ENCODE measurements at places on chromosomes 16 and 17.

DNA sequence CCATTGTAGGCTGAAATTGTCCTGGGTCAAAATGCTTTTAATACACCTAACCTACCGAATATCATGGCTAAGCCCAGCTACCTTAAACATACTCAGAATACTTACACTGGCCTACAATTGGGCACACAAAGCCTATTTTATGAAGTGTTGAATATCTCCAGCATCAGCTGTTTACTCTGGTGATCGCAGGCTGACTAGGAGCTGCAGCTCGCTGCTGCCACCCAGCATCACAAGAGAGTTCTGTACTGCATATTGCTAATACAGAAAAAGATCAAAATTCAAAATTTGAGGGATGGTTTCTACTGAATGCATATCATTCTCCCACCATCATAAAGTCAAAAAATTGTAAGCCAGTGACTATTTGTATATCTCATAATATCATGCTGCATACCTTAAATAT lies 55.3 kb downstream of the ULK2 start:
- peak; percentile 16 for DNase-seq

- DNase-seq: no peak
These were observed 196.3 kb downstream of the IRF8 start for GRCh38 chr16:86095131-86095752.

DNA sequence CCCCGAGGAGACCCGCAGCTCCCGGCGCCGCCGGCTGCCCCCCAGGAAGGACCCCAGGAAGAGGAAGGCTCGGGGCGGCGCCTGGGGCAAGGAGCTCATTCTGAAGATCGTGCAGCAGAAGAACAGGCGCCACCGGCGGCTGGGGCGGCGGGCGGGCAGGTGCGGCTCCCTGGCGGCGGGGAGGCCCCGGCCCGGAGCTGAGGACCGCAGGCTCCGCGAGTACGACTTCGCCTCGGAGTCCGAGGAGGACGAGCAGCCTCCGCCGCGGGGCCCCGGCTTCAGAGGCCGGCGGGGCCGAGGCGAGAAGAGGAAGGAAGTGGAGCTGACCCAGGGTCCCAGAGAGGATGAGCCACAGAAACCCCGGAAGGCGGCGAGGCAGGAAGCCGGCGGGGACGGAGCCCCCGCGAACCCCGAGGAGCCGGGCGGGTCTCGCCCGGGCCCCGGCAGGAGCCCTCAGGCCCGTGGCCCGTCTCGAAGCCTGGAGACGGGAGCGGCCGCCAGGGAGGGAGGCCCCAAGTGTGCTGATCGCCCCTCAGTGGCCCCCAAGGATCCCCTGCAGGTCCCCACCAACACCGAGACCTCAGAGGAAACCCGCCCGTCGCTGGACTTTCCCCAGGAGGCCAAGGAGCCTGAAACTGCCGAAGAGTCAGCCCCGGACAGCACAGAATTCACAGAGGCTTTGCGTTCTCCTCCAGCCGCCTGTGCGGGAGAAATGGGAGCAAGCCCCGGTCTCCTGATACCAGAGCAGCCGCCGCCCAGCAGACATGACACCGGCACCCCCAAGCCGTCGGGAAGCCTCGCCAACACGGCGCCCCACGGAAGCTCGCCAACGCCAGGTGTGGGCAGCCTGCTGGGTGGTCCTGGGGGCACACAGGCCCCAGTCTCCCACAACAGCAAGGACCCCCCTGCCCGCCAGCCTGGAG lies 22.3 kb upstream of the ZFPM1 start:
- DNase-seq: peak; percentile 58

- no peak for DNase-seq
These were observed 10.8 kb downstream of the IGFBP4 start for GRCh38 chr17:40453881-40454612.

DNA sequence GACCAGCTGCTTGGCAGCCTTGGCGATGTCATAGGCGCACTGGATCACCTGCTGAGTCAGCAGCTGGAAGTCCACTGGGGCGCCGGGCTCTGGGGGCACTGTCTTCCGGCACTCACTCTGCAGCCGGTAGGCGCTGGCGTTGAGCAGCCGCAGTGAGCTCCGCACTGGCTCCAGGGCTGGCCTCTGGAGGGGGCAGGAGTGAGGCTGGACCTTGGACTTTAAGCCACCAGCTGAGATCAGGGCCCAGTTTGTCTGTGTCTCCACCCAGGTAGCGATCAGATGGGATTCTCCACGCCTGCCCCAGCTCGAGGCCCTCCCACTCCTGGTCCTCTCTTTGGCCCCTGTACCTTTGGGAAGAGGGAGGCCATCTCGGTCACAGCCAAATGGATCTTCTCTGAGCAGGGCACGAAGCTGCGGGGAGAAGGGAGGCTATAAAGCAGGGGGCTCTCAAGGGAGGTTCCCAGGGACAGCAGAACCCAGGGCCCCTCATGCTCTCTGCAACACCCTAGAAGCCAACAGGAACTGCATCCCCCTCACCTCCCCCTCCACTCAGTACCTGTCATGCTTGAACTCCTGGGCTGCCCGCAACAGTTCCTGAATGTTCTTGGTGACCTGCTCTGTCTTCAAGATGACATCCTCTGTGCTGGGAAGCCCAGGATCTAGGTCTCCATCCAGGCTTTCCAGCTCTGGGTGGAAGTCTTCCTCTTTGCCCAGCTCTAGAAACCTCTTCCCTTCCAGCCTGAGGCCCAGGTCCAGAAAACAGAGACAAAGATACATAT lies 6.4 kb downstream of the TP53I13 start:
- DNase-seq: no peak

- no peak for DNase-seq
These were observed 41.3 kb downstream of the GAS7 start for GRCh38 chr17:10156948-10157607.
